ENCODE measurements at places on chromosomes 2 and 18.

DNA sequence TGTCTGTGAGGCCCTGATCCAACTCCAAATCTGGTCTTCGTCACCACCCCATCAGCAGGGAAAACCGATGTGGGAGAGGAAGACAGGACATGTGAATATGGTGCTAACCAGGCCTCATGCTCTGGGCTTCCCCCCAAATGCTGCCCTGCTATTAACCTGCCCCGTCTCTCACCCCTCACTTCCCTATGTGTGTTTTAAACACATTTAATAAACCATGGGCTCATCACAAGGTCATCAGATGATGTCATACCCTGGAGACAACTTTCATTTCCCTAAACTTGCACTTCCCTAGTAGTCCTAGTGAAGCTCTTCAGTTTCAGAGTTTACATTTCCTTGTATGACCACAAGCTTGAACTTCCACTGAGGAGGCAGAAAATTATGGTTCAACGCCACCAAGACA is 49.9 kb downstream of the CD8B2 start:
- no peak for DNase-seq

- DNase-seq = no peak
Measured at GRCh38 chr2:85995648-85996529, 107.1 kb upstream of the ST3GAL5 start.

DNA sequence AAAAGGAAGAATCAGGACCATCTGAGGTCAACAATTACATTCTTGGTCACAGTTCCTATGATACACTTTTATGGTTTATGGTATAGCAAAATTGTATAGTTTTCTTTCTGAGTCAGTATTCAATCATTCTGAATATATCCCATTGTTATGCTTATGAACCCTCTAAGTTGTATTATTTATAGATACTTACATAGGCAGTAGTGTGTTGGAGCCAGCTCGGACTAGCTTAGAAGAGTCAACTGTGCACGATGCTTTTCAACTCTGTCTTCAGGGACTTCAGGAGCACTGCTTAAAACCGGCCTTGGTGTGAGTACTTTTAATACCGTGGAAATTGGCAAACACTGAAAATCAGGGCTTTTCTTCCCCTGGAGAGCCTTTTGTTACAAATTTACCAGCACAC is 215.7 kb downstream of the IKZF2 start:
- no peak for DNase-seq

GRCh38 chr2:239253701-239254436 is 147.0 kb downstream of the HDAC4 start:
- DNase-seq = no peak

DNA sequence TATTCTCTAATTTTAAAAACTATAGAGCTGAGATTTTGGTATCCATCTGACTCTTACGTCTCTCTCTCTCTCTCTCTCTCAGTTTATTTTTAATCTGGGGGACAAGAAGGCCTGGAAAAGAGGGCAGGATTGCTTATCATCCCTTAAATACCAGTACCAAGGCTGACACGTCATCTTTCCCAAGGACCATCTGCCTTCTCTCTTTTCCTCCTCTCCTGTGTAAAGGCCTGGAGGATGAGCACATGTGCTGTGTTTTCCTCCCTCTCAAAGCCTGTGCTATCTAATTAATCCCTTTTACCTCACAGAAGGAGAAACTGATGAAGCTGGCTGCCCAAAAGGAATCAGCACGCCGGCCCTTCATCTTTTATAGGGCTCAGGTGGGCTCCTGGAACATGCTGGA is 7.3 kb downstream of the IL37 start:
- DNase-seq = no peak

DNA sequence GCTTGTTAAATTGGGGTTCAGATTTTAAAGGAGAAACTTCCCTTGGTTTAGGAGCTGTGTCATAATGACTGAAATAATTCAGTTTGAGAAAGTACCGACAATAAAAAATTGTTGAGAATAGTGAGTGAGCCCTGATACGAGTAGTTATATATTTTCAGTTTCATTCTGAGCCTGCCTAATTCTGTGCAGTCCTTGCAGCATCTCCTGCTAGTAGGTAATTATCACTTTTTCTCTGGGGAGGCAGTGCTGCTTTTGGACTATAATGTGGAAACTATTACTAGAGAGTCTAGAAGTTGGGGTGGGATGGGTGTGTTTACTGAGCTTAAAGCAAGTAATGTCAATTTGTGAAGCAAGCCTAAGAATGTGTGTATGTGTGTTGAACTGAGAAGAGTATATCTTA is 21.7 kb downstream of the ZNF638 start:
- no peak for DNase-seq

DNA sequence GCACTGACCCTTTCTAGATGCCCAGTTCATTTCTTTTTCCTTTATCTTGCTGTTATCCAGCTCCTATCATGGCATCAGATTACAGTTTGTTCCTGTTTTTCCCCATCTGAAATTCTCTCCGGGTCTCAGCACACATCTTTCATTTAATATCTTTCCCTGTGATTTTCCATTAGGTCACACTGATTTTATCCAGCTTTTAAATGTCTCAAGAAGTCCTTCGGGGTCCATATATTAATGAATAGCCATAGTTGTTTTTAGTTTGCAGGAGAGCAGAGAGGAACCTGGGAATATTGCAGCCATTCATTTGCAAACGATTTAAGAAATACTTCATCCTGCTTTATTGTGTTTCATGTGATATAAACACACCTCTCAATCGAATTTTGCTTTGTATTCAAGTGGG is 374.2 kb downstream of the TDRD15 start:
- DNase-seq = no peak

- DNase-seq = no peak
Measured at GRCh38 chr18:76458522-76459311, 36.3 kb downstream of the ZNF516 start.

DNA sequence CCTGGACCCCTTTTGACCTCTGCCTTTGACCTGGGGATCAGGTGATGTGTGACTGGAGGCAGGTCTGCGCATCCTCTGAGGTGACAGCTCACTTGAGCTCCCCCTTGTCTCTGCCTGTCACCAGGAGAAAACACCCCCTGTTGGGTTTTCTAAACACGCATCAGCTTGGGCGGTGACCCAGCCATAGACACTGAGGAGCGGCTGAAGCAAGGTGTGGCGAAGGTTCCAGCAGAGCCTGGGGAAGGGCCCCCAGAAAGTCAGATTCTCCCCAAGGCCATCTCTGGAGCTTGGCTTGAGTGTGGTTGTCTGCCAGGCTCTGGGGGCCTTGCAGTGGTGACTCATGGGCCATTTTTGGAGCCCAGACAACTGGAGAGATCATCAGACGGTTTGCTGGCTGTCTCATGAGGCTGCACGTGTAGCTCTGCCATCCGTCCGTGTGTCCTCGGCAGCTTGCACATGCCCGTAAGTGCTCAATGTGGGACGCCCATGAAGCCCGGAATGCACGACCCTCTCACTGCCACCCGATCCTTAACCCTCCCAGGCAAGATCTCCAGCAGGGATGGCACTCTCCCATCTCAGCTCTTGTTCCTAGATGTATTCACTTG is 29.4 kb downstream of the SIX3 start:
- no peak for DNase-seq

DNA sequence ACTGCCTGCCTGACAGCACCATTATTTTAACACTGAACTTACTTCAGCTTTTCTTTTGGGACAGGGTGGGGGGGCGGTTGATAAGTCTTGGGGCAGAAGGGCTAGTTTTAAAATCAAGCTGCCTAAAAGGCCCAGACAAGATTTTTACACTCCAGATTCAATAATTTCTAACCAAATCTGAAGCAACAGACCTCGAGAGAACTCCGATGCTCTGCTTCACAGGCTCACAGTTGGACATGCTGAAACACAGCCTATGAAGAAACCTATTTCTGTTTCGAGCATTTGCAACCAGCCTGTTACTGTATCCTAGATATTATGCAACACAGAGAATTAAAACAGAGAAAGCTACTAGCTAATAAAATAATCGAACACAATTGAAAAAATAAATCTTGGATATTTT is 1.3 kb upstream of the MYT1L start:
- DNase-seq = no peak

GRCh38 chr2:189834059-189834458 is 49.8 kb downstream of the PMS1 start:
- DNase-seq = no peak

DNA sequence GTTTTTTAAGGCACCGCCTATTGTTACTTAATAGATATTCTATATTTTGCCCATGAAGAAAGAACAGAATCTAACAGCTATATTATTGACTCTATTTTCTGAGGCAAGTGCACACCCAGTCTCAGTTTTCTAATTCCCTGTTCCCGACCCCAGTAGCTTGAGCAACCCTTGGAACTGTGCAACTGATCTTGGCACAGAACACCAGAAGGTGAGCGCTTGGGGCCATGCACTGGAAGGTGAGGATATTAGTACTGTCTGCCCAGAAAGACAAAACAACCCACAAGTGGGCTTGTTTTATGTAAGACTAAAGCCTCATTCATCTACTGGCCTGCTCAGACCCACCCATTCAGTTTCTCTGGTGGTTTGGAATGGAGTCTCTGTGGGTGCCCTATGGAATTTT is 188.8 kb upstream of the LINC00305 start:
- no peak for DNase-seq

GRCh38 chr18:78364388-78364960 is 615.1 kb upstream of the SALL3 start:
- no peak for DNase-seq

GRCh38 chr2:163768881-163769695 is 33.3 kb upstream of the FIGN start:
- no peak for DNase-seq

GRCh38 chr2:84841577-84841976 is 39.3 kb downstream of the TRABD2A start:
- no peak for DNase-seq

DNA sequence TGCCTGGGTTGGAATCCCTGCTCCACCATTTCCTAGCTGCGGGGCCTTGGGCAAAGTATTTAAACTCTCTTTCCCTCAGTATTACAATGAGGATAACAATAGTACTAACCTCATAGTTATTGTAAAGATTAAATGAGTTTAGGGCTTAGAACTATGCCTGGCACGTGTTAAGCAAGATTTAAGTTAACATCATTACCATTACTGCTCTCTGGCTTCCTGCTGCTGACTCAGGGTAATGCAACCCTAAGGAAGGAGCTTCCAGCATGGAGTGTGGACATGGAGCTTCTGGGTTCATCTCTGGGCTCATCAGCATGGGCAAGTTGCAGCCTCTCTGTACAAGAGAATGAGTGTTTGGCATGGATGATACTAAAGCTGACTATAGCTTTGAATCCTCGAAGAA is 374.2 kb upstream of the MAP2 start:
- no peak for DNase-seq

DNA sequence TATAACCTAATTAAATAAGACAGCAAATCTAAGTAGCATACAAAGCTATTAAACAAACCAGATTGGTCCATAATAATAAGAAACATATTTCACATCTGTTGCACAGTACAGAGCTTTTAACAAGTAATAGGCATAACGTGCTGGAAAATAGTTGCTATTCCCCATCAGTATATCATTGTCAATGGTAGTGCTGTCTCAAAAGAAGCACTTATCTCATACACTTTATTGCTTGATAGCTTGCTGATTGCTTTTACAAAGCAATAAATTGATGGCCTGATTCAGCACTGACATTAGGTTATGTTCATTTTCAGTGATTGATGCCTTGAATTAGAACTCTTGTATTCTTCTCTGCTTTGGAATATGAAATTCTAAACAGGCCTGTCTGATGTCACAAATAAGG is 641.7 kb downstream of the CBLN2 start:
- no peak for DNase-seq

DNA sequence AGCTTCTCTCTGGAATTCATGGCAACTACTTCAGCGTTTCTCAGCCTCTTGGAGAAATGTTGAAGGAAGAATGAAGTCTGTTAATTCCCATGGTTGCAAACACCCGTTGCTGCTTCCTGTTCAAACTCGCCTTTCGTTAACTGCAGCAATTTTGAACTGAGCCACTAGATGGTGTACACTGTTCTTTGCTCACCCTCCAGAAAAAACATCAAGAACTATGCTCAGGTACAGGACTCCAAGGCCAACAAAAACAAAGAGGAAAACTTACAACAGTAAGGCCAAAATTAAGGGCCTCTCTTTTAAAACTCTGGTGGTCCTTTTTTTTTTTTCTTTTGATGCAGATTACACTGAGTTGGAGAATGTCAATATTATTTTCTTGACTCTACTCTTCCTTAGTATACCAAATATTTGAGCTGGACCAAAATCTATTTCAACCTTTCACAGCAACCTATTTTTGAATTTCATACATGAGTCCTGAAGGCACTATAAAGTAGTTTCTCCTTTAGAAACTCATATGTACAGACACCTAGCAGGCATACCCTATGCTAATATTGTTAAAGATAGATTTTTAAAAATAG is 58.2 kb downstream of the KLHL14 start:
- peak; percentile 66 for DNase-seq

GRCh38 chr2:133791191-133791590 is 222.9 kb upstream of the NCKAP5 start:
- peak; percentile 84 for DNase-seq

GRCh38 chr18:38545071-38545470 is 979.5 kb upstream of the CELF4 start:
- DNase-seq = no peak

GRCh38 chr18:34049511-34049910 is 175.2 kb downstream of the NOL4 start:
- DNase-seq = no peak

- DNase-seq = no peak
Measured at GRCh38 chr2:171688129-171688465, 828 bp downstream of the DYNC1I2 start.

DNA sequence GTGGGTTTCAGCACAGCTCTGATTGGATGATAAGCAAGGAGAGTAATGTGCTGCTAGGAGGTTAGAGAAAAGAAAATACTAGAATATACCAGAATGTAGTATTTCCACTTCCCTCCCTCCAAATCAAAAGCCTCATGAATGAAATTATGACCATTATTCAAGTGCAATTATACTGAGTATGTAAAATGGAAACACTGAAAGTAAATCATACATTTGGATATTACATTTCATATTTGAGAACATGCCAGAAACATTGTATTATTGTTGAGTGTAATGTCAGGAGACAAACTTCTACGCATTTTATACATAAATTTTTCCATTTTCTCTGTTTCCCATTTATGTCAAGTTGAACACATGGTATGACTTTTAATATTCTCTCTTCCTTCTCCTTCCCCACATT is 942 bp upstream of the CETN1 start:
- no peak for DNase-seq

- DNase-seq = no peak
Measured at GRCh38 chr2:20998972-20999905, 44.6 kb downstream of the APOB start.

- DNase-seq = no peak
Measured at GRCh38 chr2:238190445-238190844, 13.1 kb downstream of the ILKAP start.

- DNase-seq = no peak
Measured at GRCh38 chr2:27070653-27071276, 689 bp downstream of the OST4 start.

GRCh38 chr2:9307535-9307934 is 100.9 kb downstream of the ASAP2 start:
- no peak for DNase-seq

DNA sequence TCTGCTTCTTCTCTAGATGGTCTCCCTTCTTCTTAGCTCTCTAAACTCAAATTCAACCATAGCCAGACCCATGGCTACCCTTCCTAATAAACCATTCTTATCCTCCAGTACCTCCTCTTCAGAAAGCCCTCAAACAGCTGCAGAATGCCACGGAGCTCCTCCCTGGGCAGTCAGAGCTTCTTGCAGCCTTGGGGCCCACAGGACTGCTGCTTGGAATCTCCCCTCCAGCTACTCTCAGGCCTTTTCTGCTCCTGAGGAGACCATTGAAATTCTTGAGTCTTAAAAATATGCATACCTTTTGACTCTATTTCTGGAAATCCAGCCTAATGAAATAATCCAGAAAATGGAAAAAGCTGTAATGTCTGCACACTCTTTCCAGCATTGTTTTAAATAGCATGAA is 30.7 kb downstream of the EFR3B start:
- no peak for DNase-seq

GRCh38 chr2:54866868-54867267 is 143.4 kb downstream of the EML6 start:
- DNase-seq = no peak
